ENCODE measurements at places on chromosomes 1 and 21.

- no peak for DNase-seq
These were observed 293.9 kb downstream of the SDCCAG8 start for GRCh38 chr1:243549791-243550190.

- DNase-seq: no peak
These were observed 25.8 kb downstream of the SHISAL2A start for GRCh38 chr1:52658795-52659194.

DNA sequence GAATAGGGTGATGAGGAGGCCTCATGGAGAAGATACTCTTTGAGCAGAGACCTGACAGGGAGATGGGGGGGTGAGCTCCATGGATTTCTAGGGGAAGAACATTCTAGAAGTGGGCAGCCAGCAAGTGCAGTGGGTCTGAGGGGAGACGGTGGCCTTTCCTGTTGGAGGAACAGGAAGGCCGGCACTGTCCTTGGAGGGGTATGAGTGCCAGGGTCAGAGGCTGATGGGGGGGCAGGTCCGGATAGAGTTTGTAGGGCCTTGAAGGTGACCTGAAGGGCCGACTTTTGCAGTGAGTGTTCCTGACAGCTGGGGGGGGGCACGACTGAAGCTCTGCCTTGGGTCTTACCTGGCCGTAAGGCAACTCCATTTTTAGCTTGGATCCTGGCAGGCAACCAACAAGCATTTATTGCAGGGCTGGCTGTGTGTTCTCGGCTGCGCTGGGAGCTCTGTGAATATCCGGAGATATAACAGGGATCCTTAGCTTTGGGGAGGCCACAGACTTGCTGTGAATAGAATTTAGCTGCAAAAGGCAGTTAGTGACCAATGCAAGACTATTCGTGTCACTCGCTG is 130.6 kb downstream of the MRPS6 start:
- DNase-seq: no peak

- no peak for DNase-seq
These were observed 118.8 kb downstream of the CCDC185 start for GRCh38 chr1:223512057-223512456.

GRCh38 chr1:112704391-112704933 is 2.5 kb downstream of the RHOC start:
- peak; percentile 96 for DNase-seq

GRCh38 chr1:238474263-238474662 is 583.5 kb upstream of the ZP4 start:
- no peak for DNase-seq

- peak; percentile 49 for DNase-seq
These were observed 112.2 kb downstream of the NR5A2 start for GRCh38 chr1:200139661-200140250.

GRCh38 chr1:70364439-70364838 is 9.9 kb upstream of the ANKRD13C start:
- DNase-seq: no peak

- no peak for DNase-seq
These were observed 129.3 kb downstream of the CNIH3 start for GRCh38 chr1:224745394-224745793.

DNA sequence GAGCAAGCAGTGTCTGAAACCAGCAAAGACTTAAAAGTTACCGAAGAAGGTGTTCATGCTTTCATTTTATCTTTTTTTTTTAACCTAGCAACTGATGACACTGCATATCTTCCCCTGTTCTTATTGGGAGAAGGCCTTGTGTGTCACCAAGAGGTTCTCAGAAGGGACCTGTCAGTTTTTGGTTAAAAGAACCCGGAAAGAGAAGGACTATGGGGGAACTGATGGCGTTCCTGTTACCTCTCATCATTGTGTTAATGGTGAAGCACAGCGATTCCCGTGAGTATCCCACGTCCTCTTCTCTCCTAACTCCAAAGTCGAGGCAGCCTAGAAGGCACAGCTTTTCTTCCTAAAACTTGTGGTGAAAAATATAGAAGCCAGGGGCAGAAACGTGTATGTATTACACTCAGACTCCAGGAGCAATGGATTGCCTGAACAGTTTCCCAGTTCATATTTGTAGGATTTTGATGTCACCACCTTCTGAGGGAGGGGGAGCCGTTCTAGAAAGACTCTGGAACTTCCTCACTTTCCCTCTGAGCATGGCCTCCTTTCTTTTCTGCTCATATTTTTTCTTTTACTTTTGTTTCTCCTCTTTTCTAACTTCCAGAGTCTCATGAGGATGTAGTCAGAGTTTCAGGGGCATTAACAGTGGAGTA is at the start of gene MR1:
TSS of gene MR1 (plus strand) at position 185 of the 653 bp plus-strand sequence. CDS start at position 210, 25 bp downstream.
- peak; percentile 84 for DNase-seq

All from globus pallidus (tissue), 1 donor.